ENCODE measurements at places on chromosomes 3 and 15.
A peak's percentile ranks its signal among the peaks of the same experiment; 100 is the strongest.

GRCh38 chr3:179513862-179514261 lies 48.9 kb upstream of the ACTL6A start:
- no peak for DNase-seq

DNA sequence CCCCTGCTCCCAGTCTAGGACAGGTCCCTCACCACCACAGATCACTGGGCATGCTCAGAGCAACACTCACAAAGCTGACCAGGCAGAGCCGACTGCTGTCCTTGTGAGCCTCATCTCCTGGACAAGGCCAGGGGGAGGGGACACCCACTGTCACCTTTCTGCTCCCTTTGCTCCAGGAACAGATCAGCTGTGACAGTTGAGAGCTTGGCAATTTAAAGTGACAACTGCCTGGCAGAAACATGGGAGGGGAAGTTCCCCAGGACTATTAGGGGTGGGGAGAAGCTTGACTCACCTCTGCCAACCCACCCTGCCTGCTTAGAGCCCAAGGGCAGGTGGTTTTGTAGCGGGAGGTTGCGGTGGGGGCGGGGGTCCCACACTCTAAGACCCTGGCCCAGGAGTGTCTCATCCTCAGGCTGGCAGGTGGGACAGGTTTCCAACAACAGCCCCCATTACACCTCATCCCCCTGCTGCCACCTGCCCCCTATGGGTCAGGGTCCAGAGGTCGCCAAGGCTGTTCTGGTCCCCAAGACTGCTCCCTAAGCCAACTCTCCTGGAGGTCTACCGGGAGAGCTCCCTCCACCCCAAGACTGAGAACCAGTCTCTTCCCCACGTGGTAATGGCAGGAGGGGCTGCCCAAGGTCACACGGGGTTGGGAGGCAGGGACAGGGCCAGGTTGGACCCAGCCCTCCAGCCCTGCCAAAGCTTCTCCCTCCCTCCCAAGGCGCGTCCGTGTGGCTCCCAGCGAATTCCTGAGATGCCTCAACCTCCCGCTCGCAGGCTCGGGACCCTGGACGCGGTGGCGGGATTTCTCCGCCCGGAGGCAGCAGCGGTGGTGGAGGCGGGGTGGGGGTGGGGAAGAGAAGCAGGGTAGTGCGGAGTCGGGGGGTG lies 80.4 kb downstream of the IQSEC1 start:
- peak; percentile 69 for DNase-seq

- DNase-seq, result no peak
Observed at GRCh38 chr15:97517737-97518136, 442.8 kb upstream of the ARRDC4 start.

- no peak for DNase-seq
Observed at GRCh38 chr3:154971341-154971740, 108.8 kb upstream of the MME start.

GRCh38 chr3:49199239-49199899 lies 28.0 kb downstream of the KLHDC8B start:
- peak; percentile 73 for DNase-seq

- no peak for DNase-seq
Observed at GRCh38 chr15:42087926-42088800, 6.2 kb downstream of the PLA2G4D start.

GRCh38 chr3:37024092-37024491 lies 30.8 kb downstream of the MLH1 start:
- DNase-seq, result no peak
